ENCODE measurements at places on chromosomes 3 and 15.
A peak's percentile ranks its signal among the peaks of the same experiment; 100 is the strongest.

GRCh38 chr3:54859184-54859583 lies 68.7 kb downstream of the LRTM1 start:
- DNase-seq, result no peak

- DNase-seq, result peak; percentile 93
These were observed at the start of the genes BTD and HACL1 for GRCh38 chr3:15601399-15602145. Gene BTD, plus strand, starts transcription at chr3:15601745. Its CDS starts 33,695 bp downstream, at chr3:15635440. Gene HACL1, minus strand, starts transcription at chr3:15601569. Its CDS starts 106 bp downstream, at chr3:15601463.

- DNase-seq, result peak; percentile 73
These were observed 103.3 kb upstream of the PRTG start for GRCh38 chr15:55846116-55846707.

DNA sequence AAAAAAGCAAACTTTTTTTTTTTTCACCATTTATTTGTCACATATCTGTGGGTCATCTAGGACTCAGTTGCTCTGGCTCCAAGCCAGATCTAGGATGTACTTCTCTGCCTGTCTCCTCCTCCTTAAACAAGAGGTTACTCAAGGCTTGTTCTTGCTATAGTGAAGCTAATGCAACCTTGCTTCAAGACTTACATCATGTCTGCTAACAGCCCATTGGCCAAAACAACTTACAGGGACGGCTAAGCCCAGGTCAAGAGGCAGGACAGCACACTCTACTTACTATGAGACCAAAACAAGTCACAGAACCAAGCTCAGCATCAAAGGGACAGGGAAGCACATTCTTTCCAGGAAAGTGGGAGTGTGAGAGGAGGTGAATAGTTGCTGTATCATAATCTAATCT lies 123.8 kb upstream of the BNIP2 start:
- no peak for DNase-seq

- DNase-seq, result no peak
These were observed 208.4 kb upstream of the KBTBD8 start for GRCh38 chr3:66789580-66790237.

GRCh38 chr15:89308236-89308635 lies 26.4 kb downstream of the POLG start:
- no peak for DNase-seq

GRCh38 chr15:39976291-39977274 lies 42.7 kb downstream of the EIF2AK4 start:
- DNase-seq, result peak; percentile 84

GRCh38 chr3:41330465-41330864 lies 131.2 kb downstream of the CTNNB1 start:
- DNase-seq, result no peak

DNA sequence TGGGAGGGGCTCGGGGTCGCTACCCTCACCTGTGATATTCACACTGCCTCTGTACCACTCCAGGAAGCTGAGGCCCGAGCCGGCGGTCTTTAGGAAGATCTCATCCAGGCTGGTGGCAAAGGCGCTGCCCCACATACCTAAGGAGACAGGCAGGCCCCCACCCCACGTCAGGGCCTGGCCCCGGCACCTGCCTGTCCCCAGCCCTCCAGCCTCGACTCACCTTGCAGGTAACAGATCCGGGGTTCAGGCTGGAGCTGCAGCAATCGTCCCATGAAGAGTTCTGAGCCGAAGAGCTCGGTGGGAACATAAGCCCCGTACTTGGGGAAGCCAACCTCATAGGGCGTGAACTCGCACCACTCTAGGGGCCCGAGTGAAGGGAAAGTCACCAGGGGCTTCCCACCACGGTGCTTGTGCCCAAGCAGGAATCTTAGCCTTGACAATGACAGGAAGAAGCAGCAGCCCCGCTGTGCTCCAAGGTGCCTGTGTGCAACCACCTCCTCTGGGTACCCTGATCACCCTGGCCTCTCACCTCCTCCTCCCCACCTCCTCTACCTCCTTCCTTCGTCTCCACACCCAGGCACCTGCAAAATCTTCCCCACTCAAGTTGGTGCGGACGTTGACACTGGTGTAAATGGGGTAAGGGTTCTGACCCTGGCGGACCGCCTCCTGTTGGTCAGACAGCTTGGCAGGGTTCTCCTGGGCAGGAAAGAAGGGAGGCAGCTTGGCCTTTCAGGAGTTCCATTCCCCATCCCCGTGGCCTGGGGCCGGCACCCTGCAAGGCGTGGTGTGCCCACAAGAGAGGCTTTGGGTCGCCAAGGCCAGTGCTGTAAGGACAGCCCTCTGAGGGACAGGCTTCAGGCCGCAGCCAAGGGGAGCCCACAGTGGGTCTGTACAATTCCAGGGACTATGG lies 10.6 kb downstream of the PLA2G4F start:
- DNase-seq, result no peak

- DNase-seq, result no peak
These were observed 98.8 kb upstream of the ZBTB20 start for GRCh38 chr3:115245899-115246298.

GRCh38 chr3:157816296-157816695 lies 289.9 kb downstream of the SHOX2 start:
- DNase-seq, result no peak

- no peak for DNase-seq
These were observed 4.4 kb downstream of the INSYN1 start for GRCh38 chr15:73748730-73749129.

DNA sequence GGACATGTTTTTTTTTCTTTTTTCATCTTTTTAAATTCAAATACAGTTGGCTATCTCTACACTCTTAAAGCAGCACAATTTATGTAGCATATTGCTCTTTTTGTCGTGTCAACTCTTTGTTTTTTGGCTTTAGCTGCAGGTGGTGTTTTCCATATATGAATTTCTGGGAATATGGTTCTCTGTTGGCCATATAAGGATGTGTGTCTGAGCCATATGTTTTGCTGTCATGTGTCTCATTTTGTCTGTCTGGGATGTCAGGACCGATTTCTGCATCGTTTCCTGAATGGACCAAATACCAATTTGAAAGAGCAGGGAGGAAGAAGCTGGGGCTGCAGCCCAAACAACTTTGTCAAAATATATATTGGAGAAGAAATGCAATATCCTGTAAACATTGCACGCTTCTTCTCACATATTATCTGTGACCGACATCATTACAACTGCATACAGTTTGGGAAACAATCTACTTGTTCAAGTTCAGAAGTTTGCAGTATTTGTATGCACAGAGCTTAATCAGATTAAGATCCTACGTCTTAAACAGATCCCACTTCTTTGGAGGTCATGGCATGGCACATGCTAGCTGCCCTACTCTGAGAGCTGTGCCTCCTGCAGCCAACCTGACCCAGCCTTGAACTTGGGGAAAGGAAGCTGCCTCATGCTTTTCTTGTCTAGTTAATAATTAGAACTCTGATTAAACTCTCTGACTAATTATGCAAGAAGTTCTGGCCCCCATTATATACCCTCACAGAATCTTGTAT lies 4.0 kb upstream of the SATB1 start:
- DNase-seq, result no peak

GRCh38 chr3:147404800-147405230 lies 1.5 kb downstream of the ZIC4 start:
- DNase-seq, result no peak

GRCh38 chr3:174287705-174288104 lies 571.4 kb upstream of the NAALADL2 start:
- no peak for DNase-seq

GRCh38 chr3:115687721-115688120 lies 64.4 kb downstream of the GAP43 start:
- DNase-seq, result no peak

GRCh38 chr3:4712109-4712508 lies 219.0 kb downstream of the ITPR1 start:
- DNase-seq, result no peak

DNA sequence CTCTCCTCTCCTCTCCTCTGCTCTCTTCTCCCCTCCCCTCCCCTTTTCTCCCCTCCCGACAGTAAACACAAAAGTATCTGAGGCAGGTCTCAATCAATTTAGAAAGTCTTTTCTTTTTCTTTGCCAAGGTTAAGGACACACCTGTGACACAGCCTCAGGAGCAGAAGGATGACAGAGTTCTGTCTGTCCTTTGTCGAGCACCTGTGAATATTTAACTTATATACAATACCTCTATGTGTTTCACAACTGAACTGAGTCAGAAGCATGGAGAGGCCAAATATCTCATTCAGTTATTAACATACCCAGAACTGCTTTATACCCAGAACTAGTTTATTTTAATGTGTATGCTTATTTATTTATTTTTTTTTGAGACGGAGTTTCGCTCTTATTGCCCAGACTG lies 81.1 kb upstream of the ROBO1 start:
- DNase-seq, result no peak

- DNase-seq, result peak; percentile 89
These were observed 30.3 kb downstream of the CDC25A start for GRCh38 chr3:48157950-48158376.

DNA sequence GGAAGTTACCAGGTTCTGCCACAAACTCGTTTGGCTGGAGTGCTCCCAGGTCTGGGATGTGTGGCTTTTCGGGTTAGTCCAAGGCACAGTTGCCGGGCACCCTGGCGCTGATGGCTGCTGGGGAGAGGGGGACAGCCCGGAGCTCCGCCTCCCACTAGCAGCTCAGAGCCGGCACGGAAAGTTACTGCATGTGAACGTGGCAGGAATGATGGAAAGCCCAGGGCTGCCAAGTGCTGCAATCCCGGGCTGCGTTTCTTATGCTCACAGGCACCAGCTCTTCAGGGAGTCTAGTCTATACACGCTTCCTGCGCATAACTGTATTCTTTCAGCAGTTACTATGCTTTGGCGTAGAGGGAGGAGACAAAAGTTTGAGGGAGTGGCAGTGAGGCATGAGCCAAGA lies 141.8 kb upstream of the ICE2 start:
- peak; percentile 29 for DNase-seq

GRCh38 chr15:51917493-51917892 lies 54.1 kb downstream of the LEO1 start:
- DNase-seq, result peak; percentile 67

GRCh38 chr3:55704521-55704920 lies 217.4 kb upstream of the WNT5A start:
- DNase-seq, result no peak

DNA sequence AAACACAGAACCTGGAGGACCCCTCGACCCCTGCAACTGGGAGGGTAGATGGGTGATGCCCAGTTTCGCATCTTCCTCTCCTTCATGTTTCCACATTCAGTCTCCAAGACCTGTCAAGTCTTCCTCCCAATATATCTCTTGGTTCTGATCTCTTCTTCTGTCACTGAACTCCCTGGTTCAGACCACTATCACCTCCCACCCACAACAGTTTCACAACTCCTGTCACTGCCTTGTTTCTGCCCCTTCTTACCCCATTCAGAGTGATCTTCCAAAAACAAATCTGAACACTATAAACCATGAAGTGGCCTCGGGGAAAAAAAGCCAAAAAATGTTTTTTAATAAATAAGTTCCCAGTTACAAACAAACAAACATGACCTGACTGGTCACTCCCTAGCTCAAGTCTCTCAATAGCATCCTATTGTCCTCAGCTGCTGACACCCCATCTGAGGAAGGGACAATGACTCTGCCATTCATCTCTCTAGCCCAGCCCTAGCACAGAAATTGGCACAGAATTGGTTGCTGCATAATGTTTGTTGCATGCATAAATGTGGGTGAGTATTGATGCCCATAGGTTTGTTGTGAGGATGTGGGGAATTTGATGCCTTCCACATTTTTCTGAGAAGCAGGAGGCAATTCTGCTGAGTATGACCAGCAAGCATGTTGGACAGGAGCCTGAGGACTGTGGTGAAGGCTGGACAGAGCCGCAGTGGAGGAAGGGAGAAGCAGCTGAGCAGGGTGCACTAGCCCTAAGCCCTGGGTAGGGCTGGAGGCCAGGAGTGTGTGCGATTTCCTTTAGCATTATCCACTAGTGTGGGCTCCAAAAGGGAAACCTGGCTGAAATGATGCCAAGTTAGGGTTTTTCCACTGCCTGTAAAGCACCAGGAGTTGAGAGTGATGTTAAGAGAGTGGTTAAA lies 12.2 kb upstream of the XYLB start:
- DNase-seq, result no peak

- no peak for DNase-seq
These were observed 23.1 kb upstream of the MBNL1 start for GRCh38 chr3:152245498-152246170.

- no peak for DNase-seq
These were observed 64.3 kb upstream of the PLCL2 start for GRCh38 chr3:16820485-16820884.

Data from iPS-NIHi11 (cell line).